ENCODE measurements at places on chromosomes 5 and 9. TPM values are rescaled to one million over a fixed set of nuclear protein-coding genes. Genes with fewer than 3 reads are reported as not detected.

- DNase-seq: no peak
Observed at GRCh38 chr5:956941-957747, 51.5 kb upstream of the NKD2 start.

DNA sequence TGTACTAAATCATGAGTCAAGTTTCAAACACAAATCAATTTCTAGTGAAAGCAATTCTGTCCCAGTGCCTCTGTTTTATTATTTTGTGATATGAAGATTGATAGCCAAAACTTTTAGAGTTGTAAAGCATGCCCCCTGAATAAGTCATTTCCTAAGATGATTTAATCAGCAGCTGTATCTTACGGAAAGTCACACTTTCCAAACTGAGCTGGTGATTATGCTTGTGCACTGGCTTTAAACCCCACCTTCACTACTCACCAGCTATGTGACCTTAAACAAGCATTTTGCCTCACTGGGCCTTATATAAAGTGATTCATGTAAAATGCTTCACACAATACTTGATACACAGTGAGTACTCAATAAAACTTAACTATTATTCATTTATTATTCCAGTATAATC is 78.1 kb downstream of the EDIL3 start:
- no peak for DNase-seq

- DNase-seq: no peak
Observed at GRCh38 chr5:35212122-35212982, 17.9 kb downstream of the PRLR start.

GRCh38 chr5:9370256-9370655 is 175.6 kb downstream of the SEMA5A start:
- DNase-seq: no peak

DNA sequence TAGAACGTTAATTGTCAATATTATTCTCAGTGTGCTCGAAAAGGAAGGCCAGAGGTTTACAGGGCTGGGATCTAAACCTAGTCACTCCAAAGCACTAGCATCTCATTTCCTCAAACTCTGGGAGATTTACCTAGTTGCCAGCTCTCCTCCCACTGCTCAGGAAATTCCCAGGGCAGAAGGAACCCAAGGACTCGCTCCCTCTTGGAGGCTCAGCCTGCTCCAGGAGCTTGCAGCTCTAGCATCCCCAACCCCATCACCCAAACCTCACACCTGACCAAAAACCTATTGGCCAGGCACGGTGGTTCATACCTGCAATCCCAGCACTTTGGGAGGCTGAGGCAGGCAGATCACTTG is 26.0 kb downstream of the SERINC5 start:
- DNase-seq: no peak

- no peak for DNase-seq
Observed at GRCh38 chr9:136618580-136619547, 43.9 kb upstream of the EGFL7 start.

GRCh38 chr9:100714372-100715099 is 136.7 kb downstream of the CAVIN4 start:
- peak; percentile 15 for DNase-seq

AJM1 gene
- 0.10 TPM for polyA plus RNA-seq

SYK gene
- polyA plus RNA-seq: 1.8 TPM

SOX30 gene
- 0.03 TPM for polyA plus RNA-seq

PTAR1 gene
- 11.5 TPM for polyA plus RNA-seq

CYLC2 gene
- polyA plus RNA-seq: not detected

SLC31A1 gene
- 21.1 TPM for polyA plus RNA-seq

PDCD1LG2 gene
- polyA plus RNA-seq: 20.2 TPM

Measured in keratinocyte (primary cell).